NCI-H1694 (cell line): ENCODE measurements at places on chromosomes 7 and 10.

- no peak for DNase-seq
Measured at GRCh38 chr10:86306628-86307278, 59.8 kb downstream of the GRID1 start.

- DNase-seq = no peak
Measured at GRCh38 chr7:116832692-116833091, 29.7 kb upstream of the CAPZA2 start.

- DNase-seq = no peak
Measured at GRCh38 chr10:18868919-18869318, 179.7 kb upstream of the MALRD1 start.

- DNase-seq = no peak
Measured at GRCh38 chr7:103597606-103598005, 151.6 kb upstream of the SLC26A5 start.

- peak; percentile 8 for DNase-seq
Measured at GRCh38 chr10:80453842-80454512, at the start of gene TSPAN14. TSS of gene TSPAN14 (plus strand) at chr10:80454310. CDS start at chr10:80489234, 34,924 bp downstream.

DNA sequence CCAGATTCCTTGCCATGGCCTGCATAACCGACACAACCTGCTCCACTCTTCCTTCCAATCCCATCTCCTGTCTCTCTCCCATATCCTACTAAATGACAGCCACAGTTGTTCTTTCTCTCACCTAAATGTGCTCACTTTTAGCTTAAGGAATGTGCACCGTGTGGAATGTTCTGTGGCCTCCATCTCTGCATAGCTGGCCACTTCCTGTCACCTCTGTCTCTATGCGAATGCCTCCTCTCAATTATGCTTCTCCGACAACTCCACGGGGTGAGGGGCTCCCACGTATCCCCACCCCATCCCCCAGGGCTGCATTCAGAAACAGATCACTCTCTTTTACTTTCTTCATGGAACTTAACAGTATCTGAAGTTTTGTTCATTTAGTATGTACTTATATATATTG, 110.7 kb downstream of the RAB18 start:
- DNase-seq = no peak

DNA sequence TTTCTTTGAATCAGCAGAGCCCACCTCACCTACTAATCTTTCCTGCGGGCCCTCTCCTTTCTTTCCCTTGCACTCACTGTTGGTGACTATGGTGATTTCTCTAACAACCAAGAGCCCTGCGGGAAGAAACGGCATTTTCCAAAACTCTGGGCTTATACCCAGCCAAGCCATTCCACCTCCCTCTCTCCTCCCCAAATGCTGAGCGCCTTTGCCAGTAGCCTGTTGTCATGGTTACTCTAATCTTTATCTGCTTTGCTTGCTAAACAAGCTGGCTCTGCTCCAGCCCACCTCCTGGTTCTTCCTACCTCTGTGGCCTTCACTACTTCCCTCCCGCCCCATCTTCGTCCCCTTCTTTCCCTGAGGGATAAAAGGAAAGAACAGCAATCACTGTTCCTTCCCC, 86.7 kb downstream of the DGKI start:
- no peak for DNase-seq

DNA sequence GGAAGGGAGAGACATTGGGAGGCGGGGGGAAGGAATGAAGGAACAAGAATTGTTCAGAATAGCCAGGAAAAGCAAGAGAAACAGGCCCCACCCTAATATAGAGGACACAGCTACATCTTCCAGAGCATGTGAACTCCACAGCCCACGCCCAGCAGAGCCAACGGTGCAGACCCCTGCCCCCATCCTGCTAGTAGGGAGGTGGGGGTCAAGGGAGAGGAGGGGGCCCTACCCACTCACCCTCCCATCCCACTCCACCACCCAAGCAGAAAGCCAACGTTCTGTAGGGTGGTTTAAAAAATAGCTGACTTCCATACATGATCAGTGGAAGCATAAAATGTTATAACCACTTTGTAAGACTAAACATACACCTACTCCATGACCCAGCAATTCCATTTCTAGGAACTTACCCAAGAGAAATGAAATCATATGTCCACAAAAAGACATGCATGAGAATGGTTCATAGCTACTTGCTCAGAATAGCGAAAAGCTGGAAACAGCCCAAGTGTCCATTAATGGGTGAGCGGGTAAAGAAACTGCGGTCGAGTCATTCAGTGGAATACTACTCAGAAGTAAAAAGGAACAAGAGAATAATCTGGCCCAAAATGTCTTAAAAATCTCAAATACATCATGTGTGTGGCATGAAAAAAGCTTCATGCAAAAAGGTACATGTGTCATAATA, 31.8 kb downstream of the CTBP2 start:
- no peak for DNase-seq

DNA sequence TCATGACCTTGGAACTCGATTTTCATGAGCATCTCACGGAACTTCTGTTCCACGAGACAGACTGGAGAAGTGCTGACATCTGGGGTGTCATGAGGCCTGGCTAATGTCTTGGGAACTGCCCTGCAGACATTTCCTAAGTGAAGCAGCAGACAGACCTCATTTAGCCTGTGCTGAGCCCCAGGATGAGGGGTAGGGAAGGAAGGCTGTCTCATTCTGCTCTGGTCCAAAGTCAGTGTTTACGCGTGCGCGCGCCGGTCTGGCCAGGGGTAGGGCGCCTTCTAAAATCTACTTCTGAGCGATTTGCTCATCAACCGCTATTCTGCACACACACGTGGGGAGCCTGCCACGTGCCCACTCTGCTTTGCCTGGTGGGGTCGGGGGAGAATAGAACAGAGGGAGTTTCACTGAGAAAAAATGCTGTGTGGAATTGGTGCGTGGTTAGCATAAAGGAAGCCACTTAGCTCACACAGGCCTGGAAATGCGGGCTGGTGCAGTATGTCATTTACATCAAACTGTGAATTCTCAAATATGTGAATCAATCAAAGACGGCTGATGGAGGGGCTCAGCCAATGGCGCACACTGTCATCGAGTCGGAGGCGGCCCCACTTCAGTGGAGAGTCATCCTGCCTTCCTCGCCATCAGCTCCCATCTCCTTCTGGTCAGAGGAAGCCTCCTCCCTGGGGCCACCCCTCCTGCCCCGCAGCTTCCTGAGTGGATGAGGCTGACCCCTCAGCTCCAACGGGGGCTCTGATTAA, 335.1 kb downstream of the ADARB2 start:
- no peak for DNase-seq

- no peak for DNase-seq
Measured at GRCh38 chr10:103111031-103111917, 81.8 kb downstream of the NT5C2 start.

DNA sequence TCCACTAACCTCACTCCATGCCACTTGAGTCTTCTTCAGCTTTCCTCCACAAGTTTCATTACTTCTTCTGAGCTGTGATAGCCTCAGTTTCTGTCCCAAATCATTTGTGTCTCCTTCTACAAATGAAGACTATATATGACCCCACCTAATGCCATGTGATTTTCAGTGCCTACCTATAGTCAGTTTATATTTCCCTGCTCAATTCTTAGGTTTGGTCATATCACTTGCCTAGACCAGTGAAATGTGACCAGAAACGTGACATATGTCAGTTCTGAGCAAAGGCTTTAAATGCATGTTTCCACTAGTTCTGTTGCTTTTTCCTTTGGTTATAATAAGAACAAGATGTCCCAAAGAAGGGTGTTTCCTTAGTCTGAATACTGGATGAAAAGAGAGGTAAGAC, 24.6 kb upstream of the REEP3 start:
- no peak for DNase-seq

- no peak for DNase-seq
Measured at GRCh38 chr7:116598861-116599260, 73.1 kb upstream of the MET start.

- no peak for DNase-seq
Measured at GRCh38 chr10:131929122-131929845, 28.5 kb downstream of the PPP2R2D start.

DNA sequence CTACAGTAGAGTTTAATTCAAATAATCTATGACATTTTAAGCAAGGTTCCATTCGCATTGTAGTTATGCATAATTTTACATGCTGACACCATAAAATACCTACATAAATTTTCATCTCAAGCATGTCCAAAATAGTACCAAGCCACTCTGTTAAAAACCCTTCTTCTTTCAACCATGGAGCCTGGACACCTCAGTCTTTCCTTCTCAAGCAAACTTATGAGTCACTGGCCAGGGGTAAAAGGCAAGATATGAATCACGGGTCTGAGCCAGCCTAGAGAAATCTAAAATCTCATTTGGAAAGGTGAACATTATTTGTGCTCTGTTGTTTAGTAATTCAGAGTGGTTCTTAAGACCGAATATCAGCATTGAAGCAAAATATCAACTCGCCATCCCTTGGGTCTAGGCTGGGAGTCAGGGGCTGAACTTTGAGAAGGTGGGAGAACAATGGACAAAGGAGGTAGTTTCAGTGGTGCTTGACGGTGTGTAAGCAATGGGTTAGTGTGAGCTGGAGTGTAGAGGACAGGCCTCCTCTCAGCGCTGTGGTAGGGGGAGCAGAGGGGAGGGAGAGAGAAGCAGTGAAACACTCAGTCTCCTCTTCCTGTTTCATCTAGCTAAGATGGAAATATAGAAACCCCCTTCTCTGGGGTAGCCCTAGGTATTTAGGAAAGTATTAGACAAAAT, 19.1 kb upstream of the GPAM start:
- no peak for DNase-seq

DNA sequence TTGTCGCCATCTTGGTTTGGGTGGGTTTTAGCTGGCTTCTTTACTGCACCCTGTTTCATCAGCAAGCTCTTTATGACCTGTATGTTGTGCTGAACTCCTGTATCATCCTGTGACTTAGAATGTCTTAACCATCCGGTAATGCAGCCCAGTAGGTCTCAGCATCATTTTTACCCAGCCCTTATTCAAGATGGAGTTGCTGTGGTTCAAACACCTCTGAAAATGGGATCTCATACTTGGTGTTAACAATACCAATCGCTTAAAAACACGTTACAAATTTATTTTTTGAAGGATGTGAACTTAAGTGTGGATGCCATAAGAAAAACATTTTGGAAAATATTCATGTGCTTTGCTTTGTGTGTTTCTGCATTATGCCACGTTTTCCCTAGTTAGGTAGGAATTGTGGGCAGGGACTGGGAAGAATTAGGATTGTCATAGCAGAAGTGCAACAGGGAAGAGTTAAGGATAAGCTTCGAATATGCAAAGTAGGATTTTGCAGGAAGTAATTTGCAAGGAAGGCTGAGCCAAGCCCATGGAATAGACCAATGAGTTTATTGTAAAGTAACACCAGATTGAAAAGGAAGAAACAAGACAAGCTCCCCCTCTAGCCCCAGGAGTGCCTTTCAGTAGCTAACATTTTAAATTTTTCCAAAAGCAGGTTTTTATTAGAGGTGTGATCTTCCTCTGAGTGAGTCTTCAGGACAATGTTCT, 56.4 kb downstream of the PRR15 start:
- no peak for DNase-seq

DNA sequence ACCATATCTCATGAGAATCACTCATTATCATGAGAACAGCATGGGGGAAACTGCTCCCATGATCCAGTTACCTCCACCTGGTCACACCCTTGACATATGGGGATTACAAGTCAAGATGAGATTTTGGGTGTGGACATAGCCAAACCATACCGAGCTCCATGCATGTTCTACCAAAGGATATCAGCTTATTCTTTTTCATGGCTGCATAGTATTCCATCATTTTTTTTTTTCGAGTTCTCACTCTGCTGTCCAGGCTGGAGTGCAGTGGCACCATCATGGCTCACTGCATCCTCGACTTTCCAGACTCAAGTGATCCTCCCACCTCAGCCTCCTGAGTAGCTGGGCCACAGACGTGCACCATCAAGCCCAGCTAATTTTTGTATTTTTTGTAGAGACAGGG, 668.3 kb downstream of the GATA3 start:
- no peak for DNase-seq

- no peak for DNase-seq
Measured at GRCh38 chr7:81433692-81434331, 336.0 kb downstream of the HGF start.

DNA sequence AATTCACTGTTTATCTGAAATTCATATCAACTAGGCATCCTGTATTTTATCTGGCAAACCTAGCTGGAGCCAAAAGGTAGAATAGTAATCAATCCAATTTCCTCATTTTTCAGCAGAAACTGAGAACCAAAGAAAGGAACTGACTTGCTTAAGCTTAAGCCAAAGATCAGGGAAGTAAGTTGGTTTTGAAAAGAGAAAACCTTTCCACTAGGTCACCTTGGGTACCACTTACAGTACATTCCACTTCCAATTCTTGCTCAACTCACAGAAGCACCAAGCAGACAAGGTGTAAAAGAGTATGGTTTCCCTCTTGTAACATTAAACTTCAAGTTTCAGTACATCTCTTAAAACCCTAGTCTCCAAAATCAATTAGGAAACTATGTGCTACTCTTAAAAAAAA, 79.6 kb downstream of the ZFAND4 start:
- DNase-seq = no peak

DNA sequence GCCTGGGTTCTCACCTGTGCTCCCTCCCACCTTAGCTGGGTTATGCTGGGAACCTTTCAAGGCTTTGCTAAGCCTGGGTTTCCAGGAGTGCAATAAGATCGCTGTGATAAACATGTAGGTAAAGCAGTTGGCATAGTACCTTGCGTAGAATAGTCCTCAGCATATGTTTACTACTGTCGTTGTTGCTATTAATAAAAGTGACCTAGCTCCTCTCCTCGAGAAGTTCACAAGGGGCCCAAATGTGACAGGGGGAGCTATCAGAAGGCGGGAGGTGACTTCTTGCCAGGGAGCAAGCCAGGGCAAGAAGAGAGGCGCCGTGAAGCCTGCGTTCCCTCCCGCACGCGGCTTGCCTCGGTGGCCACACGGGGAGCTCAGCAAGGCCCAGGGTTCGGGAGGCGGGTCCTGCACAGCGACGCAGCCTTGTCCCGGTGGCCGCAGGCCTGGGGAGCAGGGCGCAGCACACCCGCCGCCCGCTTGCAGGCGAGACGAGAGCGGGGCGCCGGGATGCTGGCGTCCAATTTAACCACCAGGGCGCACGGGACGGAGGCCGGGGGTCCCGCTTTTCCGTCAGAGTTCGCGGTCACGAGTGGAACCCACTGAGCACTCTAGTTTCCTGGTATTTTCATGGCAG, 106.2 kb downstream of the SNX10 start:
- DNase-seq = no peak
